ENCODE measurements at places on chromosomes 7 and 10.
A peak's percentile ranks its signal among the peaks of the same experiment; 100 is the strongest.

- no peak for DNase-seq
Measured at GRCh38 chr10:14244801-14245211, 85.9 kb downstream of the FRMD4A start.

GRCh38 chr7:126700807-126701604 lies 551.7 kb downstream of the GRM8 start:
- DNase-seq: peak; percentile 50

- no peak for DNase-seq
Measured at GRCh38 chr7:155975490-155975889, 163.2 kb upstream of the SHH start.

DNA sequence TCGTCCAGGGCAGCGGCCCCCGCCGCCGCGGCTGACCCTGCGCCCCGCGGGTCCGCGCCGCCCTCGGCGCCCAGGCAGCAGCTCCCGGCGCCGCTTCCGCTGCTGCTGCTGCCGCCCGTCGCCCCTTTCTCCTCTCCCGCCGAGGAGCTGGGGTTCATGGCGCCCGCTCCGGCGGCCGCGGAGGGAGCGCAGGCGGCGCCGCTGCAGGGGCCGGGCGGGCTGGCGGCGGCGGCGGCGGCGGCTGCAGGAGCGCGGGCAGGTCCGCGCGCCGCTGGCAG lies 286 bp downstream of the DGKI start:
- DNase-seq: no peak

GRCh38 chr10:59868696-59869593 lies 37.4 kb downstream of the CCDC6 start:
- no peak for DNase-seq

DNA sequence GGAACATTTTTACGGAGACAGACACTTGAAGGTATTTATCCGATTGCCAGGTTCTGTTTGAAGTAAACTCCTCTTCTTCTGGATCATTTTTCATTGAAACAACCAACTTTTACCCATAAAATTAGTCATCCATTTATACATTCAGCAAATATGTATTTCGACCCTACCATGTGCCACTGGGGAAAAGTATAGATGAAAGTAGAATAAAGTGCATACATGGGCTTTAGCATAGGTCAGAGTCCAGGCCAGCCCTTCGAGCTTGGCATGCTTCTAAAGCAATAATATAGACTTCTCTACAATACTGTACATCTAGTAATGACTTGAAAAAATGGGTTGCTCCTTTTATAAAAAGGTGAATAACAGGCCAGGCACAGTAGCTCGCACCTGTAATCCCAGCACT lies 10.1 kb downstream of the SLC25A16 start:
- DNase-seq: no peak

DNA sequence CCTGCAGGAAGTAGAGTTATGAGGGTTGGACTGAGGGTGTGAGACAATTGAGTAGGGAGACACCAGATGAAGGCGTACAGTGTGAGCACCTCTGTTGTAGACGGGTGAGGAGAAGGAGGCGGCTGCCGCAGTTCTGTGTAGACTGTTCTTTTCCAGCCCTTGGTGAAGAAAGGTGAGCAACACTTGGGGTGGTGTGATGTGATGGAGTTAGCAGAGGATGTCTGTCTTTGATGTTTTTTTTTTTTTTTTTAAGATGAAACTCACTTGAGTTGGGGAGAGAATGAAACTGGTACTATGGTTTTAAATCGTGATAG lies 42.8 kb upstream of the RNF216 start:
- peak; percentile 70 for DNase-seq

Measured in CD4-positive, CD25-positive, alpha-beta regulatory T cell (primary cell).